ENCODE measurements at places on chromosomes 7 and 10. TPM values are rescaled to one million over a fixed set of nuclear protein-coding genes. Genes with fewer than 3 reads are reported as not detected.

Gene DNAJC1
- total RNA-seq = 44.0 TPM

Gene CASTOR2
- total RNA-seq = 9.5 TPM

Gene OR6V1
- not detected for total RNA-seq

Gene AGAP9
- total RNA-seq = 4.1 TPM

Gene PGAM2
- total RNA-seq = 0.09 TPM

Gene NHLRC2
- total RNA-seq = 6.9 TPM

Gene ITGB8
- 51.7 TPM for total RNA-seq

Gene ACBD7
- 0.79 TPM for total RNA-seq

Gene ZFYVE27
- 15.0 TPM for total RNA-seq

Gene CALML5
- not detected for total RNA-seq

Gene SLC13A4
- total RNA-seq = 0.16 TPM

Gene GRID2IP
- under 0.01 TPM for total RNA-seq

Gene PRPS1L1
- total RNA-seq = not detected

Gene NAT16
- total RNA-seq = not detected

Gene GIMAP7
- total RNA-seq = not detected

Gene NRBF2
- 22.0 TPM for total RNA-seq

Gene GPRIN2
- not detected for total RNA-seq

Gene ADAMTS14
- total RNA-seq = 3.3 TPM

Gene CABCOCO1
- total RNA-seq = 0.79 TPM

Gene ASB13
- 7.4 TPM for total RNA-seq

Gene UTF1
- not detected for total RNA-seq

Gene FGL2
- 170 TPM for total RNA-seq

Gene MBLAC1
- total RNA-seq = 4.7 TPM

Gene FLNC
- 209 TPM for total RNA-seq

Gene FAM13C
- 5.7 TPM for total RNA-seq

Gene BAMBI
- total RNA-seq = 0.32 TPM

Gene PALD1
- total RNA-seq = 0.43 TPM

Gene ASIC3
- total RNA-seq = not detected

Gene MYO1G
- total RNA-seq = under 0.01 TPM

Gene ANKRD30A
- total RNA-seq = not detected

Gene APBB1IP
- total RNA-seq = 1.6 TPM

All from bronchial smooth muscle cell (primary cell).